CD14-positive monocyte (primary cell): ENCODE measurements at places on chromosomes 12 and 14.

- no peak for DNase-seq
Measured at GRCh38 chr14:47044841-47045240, 393.3 kb upstream of the RPL10L start.

- DNase-seq: no peak
Measured at GRCh38 chr12:119169150-119169549, 9.6 kb upstream of the HSPB8 start.

- DNase-seq: no peak
Measured at GRCh38 chr12:55765736-55766290, 22.9 kb downstream of the GDF11 start.

DNA sequence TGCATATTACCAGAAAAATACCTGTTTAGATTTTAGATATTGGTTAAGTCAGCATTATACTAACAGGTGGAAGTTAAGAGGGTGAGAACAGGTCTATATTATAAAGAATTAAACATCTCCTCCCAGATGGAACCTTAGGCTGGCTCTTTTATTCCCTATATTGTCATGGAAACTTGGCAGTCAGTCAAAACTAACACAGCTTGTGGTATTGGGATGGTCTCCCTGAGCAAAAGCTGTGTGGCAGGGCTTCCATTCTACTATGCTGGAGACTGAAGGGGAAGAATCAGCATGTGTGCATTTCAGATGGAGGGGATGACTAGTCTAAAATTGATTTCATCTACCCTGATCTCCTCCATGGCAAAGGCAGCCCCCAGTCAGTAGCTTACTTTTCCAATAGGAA lies 66.7 kb downstream of the SMOC1 start:
- DNase-seq: no peak

- no peak for DNase-seq
Measured at GRCh38 chr12:131843527-131843926, 15.3 kb downstream of the MMP17 start.

DNA sequence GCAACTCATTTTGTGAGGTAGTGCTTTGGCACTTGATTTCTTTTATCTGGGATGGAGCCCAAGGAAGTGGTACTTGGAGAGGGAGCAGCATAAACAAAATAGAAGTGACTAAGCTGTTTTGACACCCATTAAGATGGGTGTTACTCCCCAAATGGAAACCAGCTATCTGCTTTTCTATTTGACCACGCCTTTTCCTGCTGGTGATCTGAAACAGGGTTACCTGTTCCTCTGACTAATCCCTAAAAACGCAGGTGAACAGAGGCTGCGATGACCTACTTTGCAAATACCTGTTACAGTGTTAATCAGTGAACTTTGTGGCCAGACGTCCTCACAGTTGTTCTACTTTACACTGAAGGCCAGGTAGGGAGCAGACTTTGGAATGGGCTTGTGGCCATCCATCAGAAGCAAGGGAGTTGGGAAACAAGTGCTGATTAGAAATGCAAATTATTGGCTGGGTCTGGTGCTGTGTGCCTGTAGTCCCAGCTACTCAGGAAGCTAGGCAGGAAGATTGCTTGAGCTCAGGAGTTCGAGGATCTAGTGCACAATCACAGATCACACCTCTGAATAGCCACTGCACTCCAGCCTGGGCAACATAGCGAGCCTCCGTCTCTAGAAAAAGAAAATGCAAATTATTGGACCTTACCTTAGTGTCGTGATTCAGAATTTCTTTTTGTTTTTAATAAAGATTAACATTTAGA lies 58.3 kb upstream of the HECTD1 start:
- DNase-seq: no peak

DNA sequence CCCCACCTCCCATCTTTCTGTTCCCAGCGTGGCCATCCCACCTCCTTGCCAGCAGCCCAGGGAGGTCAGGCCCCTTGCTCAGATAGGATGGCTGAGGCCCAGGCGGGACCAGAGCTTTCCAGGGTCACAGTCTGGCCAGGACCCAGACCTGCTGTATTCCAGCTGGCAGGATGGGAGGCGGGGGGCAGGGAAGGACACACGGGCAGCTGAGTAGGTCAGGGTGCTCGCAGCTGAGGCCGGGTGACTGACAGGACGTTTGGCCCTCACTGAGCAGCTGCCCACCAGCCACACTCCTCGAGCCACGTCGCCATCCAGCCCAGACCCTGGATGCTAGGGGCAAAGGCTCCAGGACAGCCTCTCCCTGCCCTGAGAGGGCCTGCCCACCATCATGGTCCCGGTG lies 4.0 kb downstream of the NUDT14 start:
- no peak for DNase-seq

DNA sequence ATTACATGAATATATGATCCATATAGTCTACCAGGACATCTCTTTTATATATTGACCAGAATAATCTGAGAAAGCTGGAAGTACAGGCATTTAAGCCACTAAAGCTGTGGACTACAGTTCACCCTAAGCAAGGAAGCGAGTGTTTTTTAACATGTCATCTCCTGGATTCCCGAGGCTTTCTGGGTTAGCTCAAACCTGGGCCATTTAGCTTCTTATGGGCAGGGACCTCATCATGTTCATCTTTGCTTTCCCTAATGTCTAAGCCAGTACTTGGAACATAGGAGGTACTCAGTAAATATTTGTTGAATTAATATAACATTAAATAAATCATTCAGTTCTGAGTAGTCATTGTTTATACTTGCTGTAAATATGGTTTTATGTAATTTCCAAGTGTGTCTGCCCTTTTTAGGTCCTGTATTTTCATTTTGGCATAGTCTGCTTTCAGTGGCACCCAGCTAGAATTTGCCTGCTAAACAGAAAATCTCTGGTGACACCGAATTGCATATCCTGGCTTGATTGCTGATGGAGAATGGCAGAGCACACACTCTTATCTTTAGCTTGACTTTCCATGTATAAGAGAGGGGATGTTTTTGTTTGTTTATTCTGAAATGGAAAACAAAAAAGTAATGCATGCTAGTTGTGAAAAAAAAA lies 344.5 kb downstream of the ZFP36L1 start:
- DNase-seq: no peak

DNA sequence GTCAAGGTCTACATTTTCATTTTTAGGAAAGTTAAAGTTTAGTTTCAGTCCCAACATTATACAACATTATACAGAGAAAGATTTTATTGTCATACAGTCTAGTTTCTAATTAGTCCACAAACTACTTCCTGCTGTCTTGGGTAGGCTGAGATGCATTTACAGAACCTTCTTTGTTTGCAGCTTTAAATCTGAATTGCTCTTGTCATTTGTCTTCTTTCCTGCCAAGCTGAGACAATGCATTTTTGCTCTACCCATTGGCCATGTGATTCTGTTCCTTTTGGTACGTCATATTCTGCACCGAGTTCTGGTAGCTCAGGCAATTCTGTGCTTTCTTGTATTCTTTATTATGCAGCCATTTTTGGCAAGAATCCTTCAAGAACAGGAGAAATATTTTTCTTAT lies 228.5 kb downstream of the ATP23 start:
- no peak for DNase-seq

DNA sequence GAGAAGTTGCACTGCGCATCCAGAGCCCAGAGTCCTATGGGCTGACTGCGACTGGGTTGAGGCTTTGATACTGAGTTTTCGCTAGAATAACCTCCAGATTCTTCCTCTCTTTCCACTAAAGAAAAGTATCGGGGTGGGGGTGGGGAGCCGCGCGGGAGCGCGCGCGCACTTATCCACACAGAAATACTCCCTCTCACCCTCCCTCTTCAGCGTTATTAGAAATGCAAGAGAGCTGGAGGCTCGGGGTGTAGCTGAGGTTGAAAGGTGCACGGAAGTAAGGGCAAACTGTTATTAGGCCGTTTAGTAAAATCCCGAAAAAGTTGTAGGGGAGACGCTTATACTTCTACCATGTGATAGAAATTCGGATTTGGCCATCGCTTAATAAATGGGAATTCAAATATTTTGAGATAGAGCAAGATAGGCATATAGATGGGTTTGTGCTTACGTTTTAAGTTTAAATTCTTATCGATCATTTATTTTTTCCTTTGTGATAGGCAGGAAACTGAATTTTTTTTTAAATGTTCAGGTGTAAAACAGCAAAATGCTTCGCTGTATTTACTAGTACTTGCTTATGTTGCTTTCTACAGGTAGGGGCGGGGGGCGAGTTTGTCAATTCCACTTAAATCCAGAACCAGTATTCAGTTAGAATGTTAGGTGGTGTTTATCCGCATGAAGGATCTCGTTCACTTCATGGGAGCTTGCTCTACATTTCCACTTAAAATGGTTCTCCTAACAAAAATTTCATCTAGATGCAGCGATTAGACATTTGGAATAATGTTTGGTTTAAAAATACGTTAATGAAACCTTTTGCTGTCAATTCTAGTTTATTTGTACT lies 1.1 kb downstream of the ARHGAP5 start:
- peak; percentile 3 for DNase-seq

- DNase-seq: no peak
Measured at GRCh38 chr14:55843718-55844403, 263.9 kb downstream of the KTN1 start.

- no peak for DNase-seq
Measured at GRCh38 chr12:32120419-32120818, 13.8 kb downstream of the BICD1 start.

GRCh38 chr12:94636462-94637085 lies 13.8 kb downstream of the TMCC3 start:
- no peak for DNase-seq

GRCh38 chr12:125210104-125210755 lies 145.0 kb downstream of the AACS start:
- DNase-seq: no peak

DNA sequence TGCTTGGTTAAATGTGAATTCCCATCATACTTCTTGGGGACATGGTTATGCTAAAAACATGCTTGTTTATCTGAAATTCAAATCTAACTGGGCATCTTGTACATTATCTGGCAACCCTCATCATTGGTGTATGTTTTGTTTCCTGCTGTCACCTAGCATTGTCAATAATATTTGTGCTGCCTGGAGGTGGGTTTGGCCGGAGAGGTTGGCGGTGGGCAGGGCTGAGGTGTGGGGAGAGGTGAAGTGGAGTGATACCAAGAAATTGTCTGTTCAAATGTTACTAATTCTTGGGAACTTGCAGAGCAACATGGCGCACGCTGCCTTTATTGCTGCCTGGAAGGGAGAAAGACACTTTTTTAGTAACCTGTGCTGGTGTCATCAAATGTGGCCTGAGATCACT lies 280.5 kb downstream of the VRK1 start:
- no peak for DNase-seq

GRCh38 chr12:122738571-122738970 lies 7.9 kb upstream of the HCAR1 start:
- no peak for DNase-seq

DNA sequence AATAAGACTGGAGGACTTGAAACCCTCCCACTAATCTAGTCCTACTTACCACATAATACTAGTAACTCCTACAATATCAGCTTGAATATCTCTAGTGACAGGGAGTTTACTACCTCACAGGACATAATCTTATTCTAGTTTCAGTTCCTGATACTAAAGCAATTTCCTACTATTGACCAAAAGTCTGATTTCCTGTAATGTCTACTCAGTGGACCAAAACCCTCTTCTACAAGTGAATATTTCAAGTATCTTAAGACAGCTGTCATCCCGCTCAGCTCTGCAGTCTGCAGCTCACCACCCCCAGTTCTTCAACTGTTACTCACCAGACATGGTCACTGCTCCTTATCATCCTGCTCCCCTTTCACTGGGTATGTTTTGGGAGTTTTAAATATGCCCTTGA lies 70.8 kb upstream of the TMCC3 start:
- peak; percentile 23 for DNase-seq

GRCh38 chr12:2286047-2286446 lies 233.3 kb downstream of the CACNA1C start:
- no peak for DNase-seq

GRCh38 chr14:61726778-61727658 lies 31.7 kb downstream of the HIF1A start:
- no peak for DNase-seq

GRCh38 chr12:98294051-98294805 lies 221.2 kb upstream of the TMPO start:
- no peak for DNase-seq

DNA sequence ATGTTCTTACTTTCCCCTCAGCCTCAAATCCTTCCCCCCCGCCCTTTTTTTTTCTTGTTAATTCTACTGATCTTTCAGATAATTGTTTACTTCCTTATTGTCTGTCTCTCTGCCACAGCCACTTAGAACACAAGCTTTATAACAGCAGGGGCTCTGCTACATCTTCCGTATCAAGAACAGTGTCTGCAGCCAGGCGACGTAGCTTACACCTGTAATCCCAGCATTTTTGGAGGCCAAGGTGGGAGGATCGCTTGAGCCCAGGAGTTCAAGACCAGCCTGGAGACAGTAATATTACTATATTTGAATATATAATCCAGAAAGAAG lies 5.4 kb downstream of the SOS2 start:
- DNase-seq: no peak

DNA sequence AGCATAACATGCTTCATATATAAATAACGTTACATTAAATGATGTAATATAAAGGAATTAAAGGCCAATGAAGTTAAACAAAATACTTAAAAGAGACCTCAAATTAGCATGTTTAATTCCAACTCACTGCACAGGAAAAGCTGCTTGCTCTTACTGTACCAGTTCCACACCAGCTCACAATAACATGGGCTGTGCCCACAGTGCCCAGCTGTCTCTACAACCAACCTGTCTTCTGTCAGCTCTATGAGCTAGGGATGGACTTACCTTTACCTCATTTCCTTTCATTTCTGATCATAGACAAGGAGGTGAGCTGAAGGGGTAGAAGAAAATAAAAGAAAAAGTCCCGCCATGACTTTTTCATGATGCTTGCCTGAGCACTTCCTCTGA lies 64.8 kb downstream of the NKX2-1 start:
- DNase-seq: no peak

DNA sequence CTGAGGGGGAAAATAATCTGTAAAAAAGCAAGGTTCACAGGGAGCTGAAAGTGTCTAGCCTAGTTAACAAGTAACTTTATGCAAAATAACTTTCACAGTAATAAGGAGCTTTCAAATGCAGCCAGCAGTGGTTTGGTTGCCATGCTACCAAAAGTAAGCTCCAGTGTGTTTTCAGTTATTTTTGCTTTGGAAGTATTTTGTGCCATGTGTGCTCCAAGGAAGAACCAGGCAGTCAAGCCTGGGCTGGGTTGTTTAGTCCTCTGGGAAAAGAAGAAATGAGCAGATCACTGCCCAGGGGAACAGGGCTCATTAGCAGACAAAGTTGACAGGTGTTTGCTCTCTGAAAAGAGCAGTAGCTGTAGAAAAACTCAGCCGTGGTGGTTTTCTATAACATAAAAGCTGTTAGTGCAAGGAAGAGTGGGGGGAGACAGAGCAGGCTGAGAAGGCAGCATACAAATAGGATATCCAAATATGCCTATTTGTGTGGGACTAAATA lies 92.8 kb upstream of the TMTC2 start:
- DNase-seq: no peak

- DNase-seq: no peak
Measured at GRCh38 chr14:52656905-52657304, 38.5 kb downstream of the ERO1A start.

- peak; percentile 60 for DNase-seq
Measured at GRCh38 chr12:8455727-8456360, at the start of gene CLEC6A. Gene CLEC6A, plus strand, starts transcription at chr12:8455962. Its CDS starts 150 bp downstream, at chr12:8456112.

GRCh38 chr14:20998674-20999366 lies at the start of gene SLC39A2:
Gene SLC39A2, plus strand, starts transcription at chr14:20999293. Its CDS starts 154 bp downstream, at chr14:20999447.
- DNase-seq: no peak

- no peak for DNase-seq
Measured at GRCh38 chr12:100279159-100279558, 12.2 kb downstream of the SCYL2 start.

GRCh38 chr14:50301914-50302313 lies 10.1 kb downstream of the L2HGDH start:
- DNase-seq: no peak
